ENCODE measurements at places on chromosomes 11 and 22. TPM values are rescaled to one million over a fixed set of nuclear protein-coding genes. Genes with fewer than 3 reads are reported as not detected.

The C11orf42 gene
- not detected for total RNA-seq

The KCNJ4 gene
- 4.0 TPM for total RNA-seq

The CCDC15 gene
- total RNA-seq, result 6.1 TPM

The CELF1 gene
- total RNA-seq, result 176 TPM
